Activated naive CD4-positive, alpha-beta T cell treated with anti-CD3 and anti-CD28 coated beads for 36 hours (primary cell): ENCODE measurements at places on chromosomes 11 and 22. TPM values are rescaled to one million over a fixed set of nuclear protein-coding genes. Genes with fewer than 3 reads are reported as not detected.

CRYBB3 gene
- total RNA-seq, result not detected

SAC3D1 gene
- 19.2 TPM for total RNA-seq

ZNF215 gene
- 1.1 TPM for total RNA-seq

DEUP1 gene
- total RNA-seq, result not detected

PKNOX2 gene
- not detected for total RNA-seq

NRIP3 gene
- 3.5 TPM for total RNA-seq

COX8A gene
- total RNA-seq, result 669 TPM

GRCh38 chr22:32858957-32859356 lies 57.5 kb downstream of the TIMP3 start:
- H3K4me1 ChIP-seq, result no peaks in the 10 kb centered on the region
- DNase-seq, result no peak
- no peak overlapping the region for H3K4me3 ChIP-seq

- H3K4me1 ChIP-seq, result no peaks in the 10 kb centered on the region
- H3K27ac ChIP-seq, result no peak overlapping the region
- no peaks in the 10 kb centered on the region for H3K36me3 ChIP-seq
- peaks cover 2% of the 10 kb centered on the region for H3K27me3 ChIP-seq
These were observed 128.9 kb downstream of the CCDC34 start for GRCh38 chr11:27234043-27234668.

- no peaks in the 10 kb centered on the region for H3K4me1 ChIP-seq
- H3K27me3 ChIP-seq, result peaks cover 8% of the 10 kb centered on the region
- H3K4me3 ChIP-seq, result no peak overlapping the region
- H3K27ac ChIP-seq, result no peak overlapping the region
- DNase-seq, result no peak
- no peaks in the 10 kb centered on the region for H3K36me3 ChIP-seq
These were observed 30.4 kb upstream of the SYT7 start for GRCh38 chr11:61611309-61611708.

DNA sequence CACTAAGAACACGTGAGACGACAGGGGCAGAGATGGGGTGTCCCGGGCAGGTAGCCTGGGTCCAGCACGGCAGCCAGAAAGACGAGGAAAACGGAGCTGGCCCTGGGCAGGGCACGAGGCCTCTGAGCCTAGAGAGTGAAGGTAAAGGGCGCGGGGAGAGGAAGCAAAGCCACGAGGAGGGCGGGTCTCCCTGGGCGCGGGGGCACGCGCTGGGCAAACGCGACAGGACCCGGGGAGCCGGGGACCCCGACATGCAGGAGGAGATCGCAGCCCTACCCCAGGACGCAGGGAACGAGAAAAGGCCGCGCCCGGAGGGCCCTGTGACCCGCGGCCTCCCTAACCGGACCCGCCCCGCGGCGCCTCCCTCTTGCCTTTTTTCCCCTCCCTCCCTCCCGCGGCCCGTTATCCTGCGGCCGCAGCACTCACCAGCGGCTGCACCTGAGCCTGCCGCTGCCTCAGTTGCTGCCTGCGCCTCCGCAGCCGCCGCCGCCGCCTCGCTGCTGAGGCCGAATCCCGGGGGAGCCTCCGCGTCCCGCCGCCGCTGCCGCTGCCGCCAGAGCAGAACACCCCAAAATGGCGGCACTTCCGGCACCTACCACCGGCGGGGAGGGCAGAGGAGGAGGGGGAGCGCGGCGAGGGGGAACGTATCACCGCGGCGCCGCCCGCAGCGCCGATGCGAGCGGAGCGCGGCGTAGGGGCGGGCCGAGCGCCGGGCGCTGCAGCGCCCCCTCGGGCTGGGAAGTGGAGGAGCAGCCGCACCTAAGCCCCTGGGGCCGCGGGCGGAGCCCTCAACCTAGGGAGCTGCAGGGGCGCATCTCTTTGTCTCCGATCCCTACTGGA lies at the start of gene CELF1:
Gene CELF1, minus strand, starts transcription at position 567 of the 840 bp plus-strand sequence. CDS start 53,609 bp downstream, outside the sequence.
- H3K4me3 ChIP-seq, result peak within 1 kb of the TSS; percentile 97
- H3K27ac ChIP-seq, result peak within 1 kb of the TSS; percentile 95
- peak; percentile 95 for DNase-seq
- H3K36me3 ChIP-seq, result peaks cover 25% of the 10 kb centered on the region

GRCh38 chr22:43412808-43413795 lies 1.3 kb downstream of the MPPED1 start:
- no peaks in the 10 kb centered on the region for H3K4me1 ChIP-seq
- peaks cover 45% of the 10 kb centered on the region for H3K27me3 ChIP-seq
- H3K4me3 ChIP-seq, result no peak overlapping the region
- no peaks in the 10 kb centered on the region for H3K36me3 ChIP-seq

DNA sequence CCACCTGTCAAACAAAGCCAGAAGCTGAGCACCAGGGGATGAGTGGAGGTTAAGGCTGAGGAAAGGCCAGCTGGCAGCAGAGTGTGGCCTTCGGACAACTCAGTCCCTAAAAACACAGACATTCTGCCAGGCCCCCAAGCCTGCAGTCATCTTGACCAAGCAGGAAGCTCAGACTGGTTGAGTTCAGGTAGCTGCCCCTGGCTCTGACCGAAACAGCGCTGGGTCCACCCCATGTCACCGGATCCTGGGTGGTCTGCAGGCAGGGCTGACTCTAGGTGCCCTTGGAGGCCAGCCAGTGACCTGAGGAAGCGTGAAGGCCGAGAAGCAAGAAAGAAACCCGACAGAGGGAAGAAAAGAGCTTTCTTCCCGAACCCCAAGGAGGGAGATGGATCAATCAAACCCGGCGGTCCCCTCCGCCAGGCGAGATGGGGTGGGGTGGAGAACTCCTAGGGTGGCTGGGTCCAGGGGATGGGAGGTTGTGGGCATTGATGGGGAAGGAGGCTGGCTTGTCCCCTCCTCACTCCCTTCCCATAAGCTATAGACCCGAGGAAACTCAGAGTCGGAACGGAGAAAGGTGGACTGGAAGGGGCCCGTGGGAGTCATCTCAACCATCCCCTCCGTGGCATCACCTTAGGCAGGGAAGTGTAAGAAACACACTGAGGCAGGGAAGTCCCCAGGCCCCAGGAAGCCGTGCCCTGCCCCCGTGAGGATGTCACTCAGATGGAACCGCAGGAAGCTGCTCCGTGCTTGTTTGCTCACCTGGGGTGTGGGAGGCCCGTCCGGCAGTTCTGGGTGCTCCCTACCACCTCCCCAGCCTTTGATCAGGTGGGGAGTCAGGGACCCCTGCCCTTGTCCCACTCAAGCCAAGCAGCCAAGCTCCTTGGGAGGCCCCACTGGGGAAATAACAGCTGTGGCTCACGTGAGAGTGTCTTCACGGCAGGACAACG lies 11.7 kb downstream of the CXCR5 start:
- H3K27me3 ChIP-seq, result no peaks in the 10 kb centered on the region
- H3K27ac ChIP-seq, result peak overlapping the region; percentile 97
- peak; percentile 95 for DNase-seq
- peak overlapping the region; percentile 72 for H3K4me3 ChIP-seq
- peaks cover 78% of the 10 kb centered on the region for H3K4me1 ChIP-seq

DNA sequence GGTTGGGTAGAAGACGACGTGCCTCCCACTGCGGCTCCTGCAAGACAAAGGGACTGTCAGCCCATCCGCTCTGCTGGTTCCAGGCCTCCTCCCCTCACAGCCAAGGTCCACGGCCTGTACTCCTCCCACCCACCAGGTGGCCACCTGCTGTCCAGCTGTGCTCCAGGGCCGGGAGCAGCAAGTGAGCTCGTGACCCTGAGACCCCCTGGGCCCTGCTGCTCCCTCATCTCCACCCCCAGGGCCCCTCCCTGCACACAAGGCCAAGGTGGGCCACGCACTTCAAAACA lies 27.4 kb downstream of the TSPAN4 start:
- no peak overlapping the region for H3K4me3 ChIP-seq
- no peak for DNase-seq
- H3K27ac ChIP-seq, result no peak overlapping the region

DNA sequence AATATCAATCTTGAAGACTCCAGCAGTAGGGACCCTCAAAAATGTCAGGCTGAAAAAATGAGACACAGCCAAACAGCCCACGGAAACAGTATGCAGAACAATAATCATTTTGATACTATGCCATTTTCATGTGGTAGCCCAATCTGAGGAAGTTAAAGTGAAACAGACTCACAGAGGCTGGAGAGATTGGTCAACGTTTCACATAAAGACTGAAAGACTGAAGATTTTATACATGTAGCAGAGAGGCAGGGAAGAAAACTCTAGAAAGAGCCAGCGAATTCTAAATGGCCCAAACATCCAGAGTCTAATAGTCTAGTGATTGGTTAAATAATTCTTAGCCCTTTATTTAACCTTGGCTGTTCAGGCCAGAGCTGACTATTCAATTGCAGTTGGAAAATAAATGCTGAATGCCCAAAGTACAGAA lies 49.4 kb downstream of the MAML2 start:
- H3K27ac ChIP-seq, result no peak overlapping the region
- H3K4me3 ChIP-seq, result peak overlapping the region; percentile 1
- H3K36me3 ChIP-seq, result peaks cover 8% of the 10 kb centered on the region
- no peaks in the 10 kb centered on the region for H3K27me3 ChIP-seq

DNA sequence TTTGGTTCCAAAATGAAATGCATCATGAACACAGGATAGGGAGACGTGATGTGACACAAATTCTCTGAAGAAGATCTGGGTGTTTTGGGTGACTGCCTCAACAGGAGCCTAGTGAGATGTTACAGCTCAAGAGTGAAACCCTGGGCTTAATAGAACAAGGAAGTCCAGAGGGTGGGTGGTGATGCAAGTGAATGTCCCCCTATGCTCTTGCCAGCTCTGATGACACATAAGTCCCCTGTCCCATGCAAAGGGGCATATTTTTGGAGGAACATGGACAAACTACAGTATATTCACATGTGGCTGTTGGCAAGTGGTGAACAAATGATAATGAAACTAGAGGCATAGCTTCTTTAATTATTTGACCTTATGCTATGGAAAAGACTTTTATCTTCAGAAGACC lies 9.2 kb downstream of the CRTAM start:
- no peak overlapping the region for H3K27ac ChIP-seq
- no peaks in the 10 kb centered on the region for H3K36me3 ChIP-seq
- H3K4me3 ChIP-seq, result no peak overlapping the region
- H3K27me3 ChIP-seq, result no peaks in the 10 kb centered on the region
- DNase-seq, result no peak

DNA sequence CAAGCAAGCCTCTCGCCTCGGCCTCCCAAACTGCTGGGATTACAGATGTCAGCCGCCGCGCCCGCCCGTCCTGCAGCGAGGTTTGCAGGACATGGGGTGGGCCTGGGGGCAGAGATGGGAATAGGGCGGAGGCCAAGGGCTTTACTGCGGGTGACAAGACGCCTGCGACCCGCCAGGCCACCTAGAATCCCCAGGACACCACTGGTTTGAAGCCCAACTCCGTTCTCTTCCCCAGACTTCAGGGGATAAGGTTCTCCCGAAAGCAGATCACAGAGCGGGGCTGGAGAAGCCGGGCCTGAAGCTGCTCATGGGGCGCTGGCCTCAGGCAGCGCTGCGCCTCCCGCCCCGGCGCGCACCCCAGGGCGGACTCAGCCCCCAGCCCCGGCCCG lies 354 bp downstream of the POLR2L start:
- peak overlapping the region; percentile 84 for H3K4me3 ChIP-seq
- H3K27me3 ChIP-seq, result no peaks in the 10 kb centered on the region
- DNase-seq, result no peak
- H3K4me1 ChIP-seq, result peaks cover 27% of the 10 kb centered on the region

GRCh38 chr22:43164636-43165035 lies 13.3 kb downstream of the TSPO start:
- peaks cover 8% of the 10 kb centered on the region for H3K36me3 ChIP-seq
- no peaks in the 10 kb centered on the region for H3K27me3 ChIP-seq
- H3K4me3 ChIP-seq, result no peak overlapping the region
- no peak for DNase-seq
- no peaks in the 10 kb centered on the region for H3K4me1 ChIP-seq

- H3K27me3 ChIP-seq, result no peaks in the 10 kb centered on the region
- peak overlapping the region; percentile 82 for H3K27ac ChIP-seq
- DNase-seq, result peak; percentile 70
- peaks cover 40% of the 10 kb centered on the region for H3K4me1 ChIP-seq
These were observed 11.9 kb upstream of the SH3BP1 start for GRCh38 chr22:37627545-37627944.

- no peak overlapping the region for H3K27ac ChIP-seq
- no peak overlapping the region for H3K4me3 ChIP-seq
- no peaks in the 10 kb centered on the region for H3K27me3 ChIP-seq
- H3K36me3 ChIP-seq, result peaks cover 2% of the 10 kb centered on the region
These were observed 173.8 kb downstream of the LARGE1 start for GRCh38 chr22:33746501-33746928.

DNA sequence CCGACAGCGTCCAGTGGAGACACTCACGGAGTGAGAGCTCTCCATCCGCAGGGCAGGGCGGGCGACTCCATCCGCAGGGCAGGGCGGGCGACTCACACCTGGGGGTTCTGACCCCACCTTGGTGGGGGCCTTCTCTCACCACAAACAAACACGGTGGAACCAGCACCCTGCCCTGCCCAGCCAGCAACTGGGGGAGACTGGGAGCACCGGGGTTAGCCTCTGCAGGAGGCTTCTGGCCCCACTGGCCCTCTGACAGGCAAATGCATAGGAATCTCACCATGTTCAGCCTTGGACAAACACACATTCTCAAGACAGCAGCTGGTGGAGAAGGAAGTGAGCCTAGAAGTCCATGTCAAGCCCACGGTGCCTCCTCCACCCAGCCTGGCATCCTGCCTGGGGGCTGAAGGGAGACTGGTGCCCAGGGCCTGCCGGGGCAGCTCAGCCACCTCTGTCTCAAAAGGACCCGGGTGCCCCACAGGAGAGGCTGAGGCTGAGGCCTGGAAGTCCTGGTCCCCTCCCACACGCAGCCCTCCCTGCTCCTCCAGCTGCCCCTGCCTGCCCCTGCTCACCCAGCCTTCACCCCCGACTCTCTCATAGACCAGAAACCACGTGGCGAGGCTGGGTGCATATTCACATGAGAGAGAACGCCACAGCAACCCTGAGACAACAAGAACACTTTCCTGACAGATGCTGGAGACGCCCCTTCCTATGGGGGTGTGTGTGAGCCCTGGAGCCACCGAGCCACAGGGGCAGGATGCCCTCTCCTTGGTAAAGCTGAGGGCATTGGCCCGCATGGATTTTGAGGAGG lies 98.4 kb upstream of the B3GAT1 start:
- H3K4me3 ChIP-seq, result no peak overlapping the region
- no peaks in the 10 kb centered on the region for H3K4me1 ChIP-seq
- no peak overlapping the region for H3K27ac ChIP-seq
- peaks cover 4% of the 10 kb centered on the region for H3K27me3 ChIP-seq
- no peak for DNase-seq

GRCh38 chr11:64608046-64608445 lies 17.0 kb downstream of the SLC22A12 start:
- no peak overlapping the region for H3K27ac ChIP-seq
- H3K36me3 ChIP-seq, result no peaks in the 10 kb centered on the region
